ENCODE measurements at places on chromosomes 6 and 20.

- DNase-seq, result no peak
These were observed 96.7 kb downstream of the MAP3K7 start for GRCh38 chr6:90490030-90490716.

DNA sequence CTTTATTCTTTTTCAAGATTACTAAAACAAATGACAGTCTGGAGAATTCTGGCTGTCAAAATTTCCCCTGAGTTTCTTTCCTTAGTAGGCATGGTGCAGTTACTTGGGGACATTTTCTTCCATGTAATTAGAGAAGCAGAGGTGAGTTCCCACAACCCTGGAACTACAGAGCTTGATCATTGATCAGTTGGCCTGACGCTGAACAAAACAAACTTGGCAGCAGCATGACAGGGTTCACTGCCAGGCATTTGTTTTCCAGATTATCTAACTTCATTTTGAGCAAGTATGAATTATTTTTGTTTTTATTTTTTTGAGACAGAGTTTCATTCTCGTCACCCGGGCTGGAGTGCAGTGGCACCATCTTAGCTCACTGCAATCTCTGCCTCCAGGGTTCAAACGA, 22.6 kb downstream of the IYD start:
- no peak for DNase-seq

DNA sequence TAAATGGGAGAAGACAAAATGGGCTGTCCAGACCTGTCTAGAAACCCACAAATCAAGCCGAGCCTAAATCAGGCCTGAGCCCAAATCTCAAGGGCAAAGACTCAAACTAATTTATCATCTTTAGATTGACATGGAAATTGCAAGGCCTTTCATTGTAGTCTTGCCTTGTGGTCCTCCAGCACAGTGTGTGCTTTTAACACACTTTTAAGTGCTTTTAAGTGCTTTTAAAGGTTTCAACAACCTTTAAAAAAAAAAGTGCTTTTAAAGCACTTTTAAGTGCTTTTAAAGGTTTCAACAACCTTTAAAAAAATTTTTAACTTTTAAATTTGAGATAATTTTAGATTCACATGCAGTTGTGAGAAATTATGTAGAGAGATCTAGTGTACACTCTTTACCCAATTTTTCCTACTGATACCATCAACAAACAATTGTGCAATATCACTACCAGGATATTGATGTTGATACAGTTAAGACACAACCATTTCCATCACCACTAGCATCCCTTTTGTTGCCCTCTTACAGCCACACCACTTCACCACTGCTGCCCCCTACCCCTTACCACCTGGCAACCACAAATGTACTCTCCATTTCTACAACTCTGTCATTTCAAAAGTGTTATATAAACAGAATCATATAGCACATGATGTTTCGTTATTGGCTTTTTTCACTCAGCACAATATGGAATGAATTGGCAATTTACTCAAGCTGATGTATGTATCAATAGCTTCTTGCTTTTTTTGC, 23.1 kb upstream of the DCBLD1 start:
- DNase-seq, result no peak

DNA sequence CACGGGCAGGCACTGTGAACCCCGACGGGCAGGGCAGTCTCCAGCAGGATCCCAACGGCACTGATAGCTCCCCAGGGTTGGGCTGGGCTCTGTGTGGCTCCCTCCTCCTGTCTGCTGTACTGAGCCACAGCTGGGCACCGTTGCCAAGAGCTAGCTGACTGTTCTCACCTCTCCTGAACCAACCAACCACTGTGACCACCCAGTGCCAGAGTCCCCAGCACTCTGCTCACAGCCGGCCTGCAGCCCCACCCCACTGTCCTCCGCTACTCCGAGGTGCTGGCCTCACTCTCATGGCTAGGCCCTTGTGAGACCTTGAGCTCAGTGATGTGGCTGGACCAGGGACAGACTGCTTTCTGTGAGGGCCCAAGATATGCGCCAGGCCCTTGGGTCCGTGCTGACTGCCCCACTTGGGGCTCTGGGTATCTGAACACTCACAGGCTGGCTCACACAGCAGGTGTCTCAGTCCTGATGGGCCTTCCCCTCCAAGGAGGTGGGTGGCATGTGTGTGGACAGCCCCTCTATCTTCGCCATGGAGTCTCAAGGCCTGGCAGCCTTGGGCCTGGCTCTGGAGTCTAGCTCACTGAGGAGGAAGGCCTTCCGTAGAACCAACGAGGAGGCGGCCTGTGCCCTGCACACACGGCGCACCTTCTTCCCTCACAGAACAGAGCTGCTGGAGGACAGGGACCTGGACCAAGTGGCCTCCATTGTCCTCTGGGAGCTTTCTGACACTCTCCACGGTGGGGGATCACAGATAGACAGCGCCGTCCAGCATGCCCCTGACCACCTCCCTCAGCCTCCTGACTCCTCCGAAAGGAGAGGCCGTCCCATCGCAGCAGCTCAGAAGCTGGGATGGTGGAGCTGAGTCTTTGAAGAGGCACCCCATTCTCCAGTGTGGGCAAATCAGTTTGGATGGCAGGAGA, 53.5 kb downstream of the TCP11 start:
- DNase-seq, result no peak

DNA sequence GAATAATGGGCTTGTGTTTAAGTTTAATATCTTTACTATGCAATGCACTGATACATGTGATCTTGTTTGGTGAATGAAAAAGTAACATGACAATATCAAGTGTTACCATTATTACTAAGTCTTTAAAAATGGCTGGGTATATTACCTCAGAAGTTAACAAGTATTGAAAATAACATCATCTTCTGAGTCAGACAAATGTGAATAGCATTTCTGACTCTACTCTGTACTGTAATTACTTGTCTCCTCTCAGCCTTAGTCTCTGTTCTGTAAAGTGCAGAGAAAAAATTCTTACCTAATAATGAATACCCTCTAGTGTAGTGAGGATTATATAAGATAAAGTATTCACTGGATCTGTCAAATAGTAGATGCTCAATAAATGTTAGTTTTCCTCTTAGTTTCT, 47.0 kb upstream of the GCLC start:
- DNase-seq, result no peak

DNA sequence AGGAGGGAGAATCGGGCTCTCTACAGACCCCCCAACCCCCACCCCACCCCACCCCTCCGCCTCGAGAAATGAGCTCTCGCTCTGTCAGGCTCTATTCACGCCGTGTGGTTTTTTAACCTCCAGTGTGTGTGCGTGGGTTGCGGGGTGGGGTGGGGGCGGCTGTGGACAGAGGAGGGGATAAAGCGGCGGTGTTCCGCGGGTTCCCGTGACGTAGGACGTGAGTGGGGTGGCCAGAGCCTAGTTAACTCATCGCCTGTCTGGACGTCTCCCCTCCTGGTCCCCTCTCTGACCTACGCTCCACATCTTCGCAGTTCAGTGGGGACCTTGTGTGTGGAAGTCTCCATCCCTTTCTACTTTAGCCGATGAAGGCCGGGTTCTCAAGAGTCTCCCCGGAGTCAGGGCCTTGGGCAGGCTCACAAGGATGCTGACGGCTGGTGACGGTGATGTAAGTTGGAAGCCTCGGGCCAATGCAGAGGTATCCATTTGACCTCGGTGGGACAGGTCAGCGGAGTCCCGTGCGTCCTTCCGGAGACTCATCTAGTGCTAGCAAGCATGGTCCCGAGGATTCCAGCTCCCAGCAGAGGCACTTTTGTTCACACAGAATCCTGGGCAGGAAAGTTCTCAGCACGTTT, 1507.1 kb upstream of the DEFB115 start:
- no peak for DNase-seq

GRCh38 chr6:71034563-71035345, 77.9 kb upstream of the B3GAT2 start:
- no peak for DNase-seq

- peak; percentile 66 for DNase-seq
These were observed 6.1 kb upstream of the HSPA1B start for GRCh38 chr6:31821301-31822035.

- DNase-seq, result no peak
These were observed 5.2 kb downstream of the GTSF1L start for GRCh38 chr20:43721429-43722152.

DNA sequence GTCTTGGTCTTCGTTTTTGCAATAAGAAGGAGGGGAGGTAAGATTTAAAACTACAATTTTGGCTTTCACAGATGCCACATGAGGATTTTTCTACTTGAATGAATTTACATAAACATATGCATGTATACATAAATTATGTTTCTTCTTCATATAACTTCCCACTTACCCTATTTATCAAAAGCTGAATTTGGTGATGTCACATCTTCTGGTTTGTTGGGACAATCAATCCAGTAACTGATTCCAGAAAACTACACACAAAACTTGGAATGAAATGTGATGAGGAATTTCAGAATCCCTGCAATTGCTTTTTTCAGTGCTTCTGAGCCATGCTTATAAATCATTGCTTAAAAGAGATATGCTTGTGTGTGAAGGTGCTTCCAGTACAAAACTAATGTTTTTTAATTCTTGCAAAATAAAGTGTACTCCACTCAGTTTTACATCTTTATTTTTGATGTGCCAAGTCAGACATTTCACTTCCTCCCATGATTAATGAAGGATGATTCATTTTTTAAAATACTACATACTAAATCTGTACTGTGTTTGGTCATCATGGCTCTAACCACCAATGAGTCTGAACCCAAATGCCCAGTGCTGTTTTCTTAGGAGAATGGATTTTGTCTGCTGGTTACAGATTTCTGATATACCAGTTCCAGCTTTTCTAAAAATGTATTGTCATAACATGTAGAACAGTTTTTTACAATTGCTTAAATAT, 32.1 kb upstream of the RIN2 start:
- DNase-seq, result no peak

DNA sequence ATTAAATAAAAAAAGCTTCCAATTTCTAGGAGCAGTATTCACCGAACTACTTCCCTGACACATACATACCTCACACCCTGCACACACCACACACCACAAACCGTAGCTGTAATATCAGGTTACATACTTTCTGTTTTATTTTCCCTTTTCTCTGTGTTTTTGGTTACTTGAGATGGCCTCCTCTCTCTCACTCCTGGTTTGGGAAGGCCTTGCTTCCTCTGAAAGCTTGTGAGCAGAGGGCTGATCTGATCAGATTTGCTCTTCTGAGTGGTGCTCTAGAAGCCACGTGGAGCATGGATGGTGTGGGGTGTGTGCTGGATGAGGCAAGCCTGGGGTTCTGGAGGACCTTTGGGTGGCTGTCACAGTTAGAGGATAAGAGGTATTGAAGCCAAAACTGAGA, 20.9 kb downstream of the UTRN start:
- no peak for DNase-seq

GRCh38 chr6:122722746-122723145, 56.8 kb upstream of the FABP7 start:
- DNase-seq, result no peak

DNA sequence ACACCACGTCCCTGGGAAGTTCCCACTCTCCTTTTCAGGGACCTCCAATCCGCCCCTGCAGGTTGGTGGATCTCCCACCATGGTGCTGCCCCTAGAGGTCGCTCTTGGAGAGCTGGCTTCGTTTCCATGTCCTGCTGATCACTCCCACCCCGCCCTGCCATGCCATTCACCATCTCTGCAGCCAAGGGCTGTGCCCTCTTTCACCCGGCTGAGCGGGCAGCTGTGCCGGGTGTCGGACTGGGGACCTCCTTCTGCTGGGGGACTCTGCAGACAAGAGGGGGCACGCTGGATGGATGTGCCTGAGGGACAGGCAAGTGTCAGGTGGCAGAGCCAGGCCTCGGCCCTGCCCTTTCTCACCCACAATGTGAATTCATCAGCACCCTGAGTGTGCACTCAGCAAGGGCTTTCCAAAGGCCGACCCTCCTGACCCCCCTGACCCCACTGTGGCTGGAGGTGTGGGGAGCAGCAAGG, 347.0 kb downstream of the CDH4 start:
- DNase-seq, result no peak

GRCh38 chr6:31652925-31653724, 664 bp upstream of the BAG6 start:
- peak; percentile 74 for DNase-seq

DNA sequence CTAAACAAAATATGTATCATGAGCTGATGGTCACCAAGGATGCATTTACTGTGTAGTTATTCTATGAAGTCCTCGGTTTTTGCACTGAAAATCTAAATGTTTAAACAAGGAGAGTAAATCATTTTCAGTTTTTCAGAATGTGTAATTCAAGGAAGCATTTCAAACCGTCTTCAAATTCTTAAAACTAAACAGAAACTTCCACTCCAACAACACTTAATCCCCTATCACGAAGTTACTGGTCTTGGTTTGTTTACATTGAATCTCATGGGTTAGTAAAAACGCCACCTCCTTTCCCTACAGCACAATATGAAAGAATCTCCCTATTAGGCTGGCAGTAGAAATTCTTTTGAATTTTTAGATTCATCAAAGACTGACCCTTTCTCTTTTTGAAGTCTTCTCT, 192.9 kb downstream of the AIG1 start:
- no peak for DNase-seq

DNA sequence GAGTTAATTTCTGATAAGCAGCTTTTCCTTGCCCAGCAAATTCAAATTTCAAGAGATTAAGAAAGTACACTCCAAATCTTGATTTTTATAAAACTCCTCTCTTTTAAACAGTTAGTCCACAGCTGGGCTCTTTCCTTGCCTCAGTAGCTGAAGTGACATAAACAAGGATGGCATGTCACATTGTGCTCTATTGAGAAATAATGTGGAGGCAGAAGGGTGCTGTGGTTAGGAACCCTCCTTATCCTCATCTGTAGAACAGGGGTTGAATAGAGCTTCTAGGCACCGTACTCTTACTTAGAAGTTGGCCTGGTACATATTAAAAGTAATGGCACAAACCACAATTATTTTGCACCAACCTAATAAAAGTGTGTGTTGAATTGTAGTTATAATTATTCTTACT, 70.3 kb downstream of the RSPO3 start:
- DNase-seq, result no peak

DNA sequence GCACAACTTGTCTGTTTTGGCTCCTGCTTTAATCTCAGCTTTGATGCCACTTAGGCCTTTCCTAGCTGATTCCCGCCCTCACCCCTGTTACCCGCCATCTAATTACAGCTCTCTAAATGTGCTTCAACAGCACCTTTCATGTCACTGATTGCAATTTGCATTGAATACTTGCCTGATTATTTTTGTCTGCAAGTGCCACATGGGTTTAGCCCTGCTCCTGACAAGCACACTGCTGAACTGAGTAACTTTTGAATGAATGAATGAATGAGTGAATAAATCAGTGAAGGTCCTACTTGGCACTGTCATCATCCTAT, 591 bp upstream of the DCBLD1 start:
- no peak for DNase-seq

- DNase-seq, result no peak
These were observed 18.3 kb downstream of the SNX9 start for GRCh38 chr6:157841211-157841840.

GRCh38 chr20:63189846-63190559, 25.9 kb downstream of the YTHDF1 start:
- no peak for DNase-seq

Measured in stimulated activated CD4-positive, alpha-beta T cell treated with anti-CD3 and anti-CD28 coated beads, TNF-alpha, amount 100 ng/mL, for 1 hour (primary cell).